ENCODE measurements at places on chromosomes 12 and 14. TPM values are rescaled to one million over a fixed set of nuclear protein-coding genes. Genes with fewer than 3 reads are reported as not detected.

DNA sequence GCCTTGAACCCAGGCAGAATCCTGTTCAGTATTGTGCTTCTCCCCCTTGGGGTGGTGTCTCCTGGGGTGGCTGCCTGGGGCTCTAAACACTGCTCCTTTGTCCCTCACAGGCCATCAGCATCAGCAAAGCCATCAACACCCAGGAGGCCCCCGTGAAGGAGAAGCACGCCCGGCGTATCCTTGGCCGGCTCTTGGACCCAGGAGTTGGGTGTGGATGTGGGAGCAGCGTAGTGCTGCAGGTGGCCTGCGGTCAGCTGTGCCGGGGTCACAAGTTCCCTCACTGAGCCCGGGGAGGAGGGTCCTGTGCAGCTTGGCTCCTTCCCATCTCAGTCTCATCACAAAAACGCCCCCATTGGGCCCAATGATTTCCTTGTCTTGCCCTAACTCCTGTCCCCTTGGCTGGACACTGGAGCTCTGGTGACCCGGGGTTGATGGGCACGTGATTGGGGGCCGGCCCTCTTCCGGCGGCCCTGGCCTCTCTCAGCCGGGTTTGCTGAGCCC lies 12.7 kb downstream of the HIP1R start:
- H3K4me3 ChIP-seq: no peak overlapping the region
- H3K36me3 ChIP-seq: peaks cover 3% of the 10 kb centered on the region
- DNase-seq: no peak
- no peak overlapping the region for H3K27ac ChIP-seq
- no peaks in the 10 kb centered on the region for H3K27me3 ChIP-seq

DNA sequence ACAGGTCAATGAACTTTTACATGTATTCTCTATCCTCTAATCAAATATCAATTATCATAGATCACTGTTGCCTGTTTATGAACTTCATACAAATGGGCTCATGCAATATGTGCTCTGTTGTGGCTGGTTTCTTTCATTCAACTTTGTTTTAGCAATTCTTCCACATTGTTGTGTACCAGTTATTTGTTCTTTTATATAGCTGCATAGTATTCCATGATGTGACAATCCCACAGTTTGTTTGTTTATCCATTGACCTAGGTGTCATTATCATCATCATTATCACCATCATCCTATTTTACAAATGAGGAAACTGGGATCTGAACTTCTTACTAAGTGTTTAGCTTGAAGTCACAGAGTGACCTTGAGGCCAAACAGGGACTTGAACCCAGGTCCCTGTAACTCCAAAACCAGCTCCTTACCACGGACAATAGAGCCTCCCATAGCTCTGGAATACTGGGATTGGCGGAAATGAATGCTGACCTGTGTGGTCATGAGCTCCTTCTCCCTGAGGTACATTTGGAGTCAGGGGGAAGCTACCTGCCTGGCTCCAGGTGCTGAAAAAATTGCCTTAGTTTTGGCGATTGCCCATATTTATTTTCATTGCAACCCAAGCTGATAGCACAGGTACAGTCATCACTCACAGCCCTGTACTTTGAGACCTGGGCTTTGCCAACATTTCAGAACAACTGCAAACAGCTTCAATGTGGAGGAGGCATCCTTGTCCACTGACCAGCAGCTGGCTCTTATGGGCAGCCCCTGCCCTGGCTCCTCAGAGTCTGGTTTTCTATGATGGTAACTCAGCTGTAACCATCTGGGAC lies 9.2 kb downstream of the ZFP36L1 start:
- peaks cover 98% of the 10 kb centered on the region for H3K4me1 ChIP-seq
- no peak overlapping the region for H3K4me3 ChIP-seq
- H3K27me3 ChIP-seq: no peaks in the 10 kb centered on the region
- peak overlapping the region; percentile 100 for H3K27ac ChIP-seq
- peak; percentile 71 for DNase-seq
- peaks cover 12% of the 10 kb centered on the region for H3K36me3 ChIP-seq

DNA sequence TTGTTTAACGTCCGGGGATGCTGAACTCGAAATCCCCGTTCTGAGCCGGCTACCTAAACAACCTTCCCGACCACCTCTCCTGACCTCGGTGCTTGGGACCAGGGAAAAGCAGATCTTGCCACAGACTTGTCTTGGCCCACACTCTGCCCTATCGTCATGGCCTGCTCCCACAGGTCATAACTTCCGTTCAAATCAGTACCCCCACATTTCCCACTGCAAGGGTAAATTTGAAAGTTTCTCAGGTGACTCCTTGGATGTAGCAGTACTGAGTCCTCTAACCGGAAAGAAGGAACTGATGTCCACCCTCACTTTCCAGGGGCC lies 612 bp upstream of the RBM23 start:
- H3K36me3 ChIP-seq: peaks cover 58% of the 10 kb centered on the region
- H3K27ac ChIP-seq: peak overlapping the region; percentile 99
- H3K27me3 ChIP-seq: no peaks in the 10 kb centered on the region
- H3K4me1 ChIP-seq: peaks cover 44% of the 10 kb centered on the region

- H3K4me3 ChIP-seq: no peak overlapping the region
- H3K4me1 ChIP-seq: no peaks in the 10 kb centered on the region
- no peak for DNase-seq
- no peaks in the 10 kb centered on the region for H3K36me3 ChIP-seq
These were observed 349.7 kb upstream of the FAR2 start for GRCh38 chr12:28799348-28799747.

DNA sequence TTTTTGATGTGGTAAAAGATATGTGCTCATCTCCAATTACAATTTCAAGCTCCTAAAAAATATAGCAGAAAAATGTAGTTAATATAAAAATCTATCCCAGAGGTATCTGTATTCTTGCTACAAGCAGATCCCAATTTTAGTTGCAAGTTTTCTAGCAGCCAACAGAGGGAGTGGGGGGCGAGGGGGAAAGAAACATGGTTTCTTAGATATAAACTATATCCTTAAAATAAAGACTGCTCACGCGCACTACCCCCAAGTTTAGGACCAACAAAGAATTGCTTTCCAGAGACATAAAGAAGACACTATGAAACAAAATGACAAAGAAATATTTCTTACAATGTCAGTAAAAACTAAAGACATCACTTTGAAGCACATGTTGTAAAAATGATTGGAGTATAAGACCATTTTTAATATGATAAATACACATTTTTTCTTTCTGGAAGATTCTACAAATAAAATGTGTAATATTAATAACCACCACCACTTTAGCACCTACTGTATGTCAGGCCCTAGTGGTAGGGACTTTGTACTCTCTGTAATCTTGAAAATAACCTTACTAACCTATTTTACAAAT lies 5.4 kb downstream of the MAGOHB start:
- DNase-seq: no peak
- no peak overlapping the region for H3K27ac ChIP-seq
- peaks cover 49% of the 10 kb centered on the region for H3K36me3 ChIP-seq
- H3K4me3 ChIP-seq: no peak overlapping the region

DNA sequence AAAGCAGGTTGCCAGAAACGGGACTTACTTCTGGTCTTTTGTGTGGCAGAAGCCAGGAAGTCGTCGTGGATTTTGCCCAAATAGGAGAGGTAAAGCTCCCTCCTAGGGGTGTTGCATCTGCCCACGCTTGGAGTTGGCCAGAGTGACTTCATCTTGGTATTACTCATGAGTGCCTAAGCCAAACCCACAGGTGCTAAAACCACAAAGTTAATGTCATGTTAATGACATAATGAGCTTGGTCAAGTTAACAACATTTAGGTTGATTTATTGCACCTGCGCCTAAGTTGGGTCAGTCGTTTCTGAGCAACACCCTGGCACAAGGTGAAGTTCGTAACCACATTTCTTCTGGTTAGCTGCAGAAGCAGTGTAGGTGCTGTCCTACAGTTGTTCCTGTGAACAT lies 225.2 kb downstream of the FUT8 start:
- peaks cover 20% of the 10 kb centered on the region for H3K36me3 ChIP-seq
- H3K27me3 ChIP-seq: no peaks in the 10 kb centered on the region
- DNase-seq: peak; percentile 9
- H3K27ac ChIP-seq: no peak overlapping the region

DNA sequence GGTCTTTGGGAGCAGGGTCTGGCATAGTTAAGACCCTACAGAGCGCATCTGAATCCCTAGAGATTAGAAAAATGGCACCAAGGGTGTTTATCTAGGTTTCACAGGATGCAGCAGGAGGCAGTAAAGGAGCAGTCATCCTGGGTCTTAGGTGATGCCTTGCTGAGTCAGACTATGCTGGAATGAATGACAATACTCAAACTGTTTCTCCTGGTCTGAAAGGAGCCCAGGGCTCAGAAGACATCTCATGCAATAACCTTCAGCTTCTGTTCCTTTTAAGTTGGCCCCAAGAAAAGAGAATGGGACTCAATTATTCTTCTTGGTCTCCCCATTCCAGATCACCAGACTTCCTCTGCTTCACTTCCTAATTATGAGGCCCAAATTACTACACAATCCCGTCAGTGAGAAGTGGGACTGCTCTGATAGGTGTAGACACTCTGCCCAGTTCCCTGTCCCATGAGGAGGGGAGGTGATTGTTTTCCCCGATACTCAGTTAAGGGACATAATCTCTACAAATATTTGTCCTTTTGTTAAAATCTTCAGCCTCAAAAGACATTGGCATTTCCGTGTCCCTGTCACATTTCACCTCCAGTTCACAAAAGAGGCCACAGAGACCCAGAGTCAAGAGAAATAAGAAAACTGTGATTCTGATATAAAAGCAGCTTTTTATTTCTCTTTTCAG lies 14.8 kb upstream of the APOF start:
- H3K27ac ChIP-seq: no peak overlapping the region
- H3K4me1 ChIP-seq: no peaks in the 10 kb centered on the region
- no peak for DNase-seq

- no peaks in the 10 kb centered on the region for H3K27me3 ChIP-seq
- peak; percentile 17 for DNase-seq
- H3K4me1 ChIP-seq: peaks cover 14% of the 10 kb centered on the region
- H3K4me3 ChIP-seq: no peak overlapping the region
These were observed 233.6 kb downstream of the BCL11B start for GRCh38 chr14:99038431-99038820.

GRCh38 chr12:105539735-105540134 lies 209.2 kb downstream of the C12orf75 start:
- DNase-seq: no peak
- H3K4me3 ChIP-seq: no peak overlapping the region
- H3K27me3 ChIP-seq: no peaks in the 10 kb centered on the region
- no peak overlapping the region for H3K27ac ChIP-seq
- H3K4me1 ChIP-seq: no peaks in the 10 kb centered on the region
- H3K36me3 ChIP-seq: no peaks in the 10 kb centered on the region

- H3K27ac ChIP-seq: no peak overlapping the region
- H3K27me3 ChIP-seq: no peaks in the 10 kb centered on the region
- no peak for DNase-seq
- no peaks in the 10 kb centered on the region for H3K36me3 ChIP-seq
- H3K4me3 ChIP-seq: no peak overlapping the region
- H3K4me1 ChIP-seq: peaks cover 14% of the 10 kb centered on the region
These were observed 35.2 kb upstream of the DCD start for GRCh38 chr12:54683398-54683797.

GRCh38 chr14:53783256-53783655 lies 173.4 kb downstream of the BMP4 start:
- no peak overlapping the region for H3K27ac ChIP-seq
- no peaks in the 10 kb centered on the region for H3K4me1 ChIP-seq
- no peaks in the 10 kb centered on the region for H3K36me3 ChIP-seq
- H3K4me3 ChIP-seq: no peak overlapping the region
- no peaks in the 10 kb centered on the region for H3K27me3 ChIP-seq

GRCh38 chr12:109573914-109574244 lies 285 bp downstream of the MVK start:
- peaks cover 49% of the 10 kb centered on the region for H3K36me3 ChIP-seq
- H3K27ac ChIP-seq: peak overlapping the region; percentile 94
- DNase-seq: no peak

GRCh38 chr12:120358412-120359100 lies 10.4 kb downstream of the MSI1 start:
- no peak for DNase-seq
- H3K36me3 ChIP-seq: no peaks in the 10 kb centered on the region
- H3K27me3 ChIP-seq: peaks cover 22% of the 10 kb centered on the region
- H3K4me1 ChIP-seq: peaks cover 28% of the 10 kb centered on the region
- H3K4me3 ChIP-seq: no peak overlapping the region

GRCh38 chr12:85695097-85695715 lies 141.0 kb downstream of the RASSF9 start:
- H3K27me3 ChIP-seq: no peaks in the 10 kb centered on the region
- H3K4me3 ChIP-seq: no peak overlapping the region
- H3K36me3 ChIP-seq: no peaks in the 10 kb centered on the region
- no peak overlapping the region for H3K27ac ChIP-seq
- H3K4me1 ChIP-seq: no peaks in the 10 kb centered on the region

- no peaks in the 10 kb centered on the region for H3K36me3 ChIP-seq
- no peaks in the 10 kb centered on the region for H3K27me3 ChIP-seq
- H3K4me1 ChIP-seq: peaks cover 10% of the 10 kb centered on the region
- peak overlapping the region; percentile 79 for H3K27ac ChIP-seq
These were observed 99.6 kb downstream of the DYRK2 start for GRCh38 chr12:67747869-67748742.

GRCh38 chr14:67446371-67447032 lies 34.5 kb upstream of the PLEK2 start:
- H3K27me3 ChIP-seq: no peaks in the 10 kb centered on the region
- peaks cover 8% of the 10 kb centered on the region for H3K4me1 ChIP-seq
- H3K27ac ChIP-seq: no peak overlapping the region
- no peak overlapping the region for H3K4me3 ChIP-seq

GRCh38 chr14:71625175-71625574 lies 307.1 kb upstream of the RGS6 start:
- no peaks in the 10 kb centered on the region for H3K4me1 ChIP-seq
- no peaks in the 10 kb centered on the region for H3K36me3 ChIP-seq
- no peak overlapping the region for H3K27ac ChIP-seq
- DNase-seq: no peak
- H3K27me3 ChIP-seq: no peaks in the 10 kb centered on the region

GRCh38 chr14:86543521-86543920 lies 1013.6 kb downstream of the FLRT2 start:
- no peaks in the 10 kb centered on the region for H3K36me3 ChIP-seq
- no peaks in the 10 kb centered on the region for H3K4me1 ChIP-seq
- H3K27me3 ChIP-seq: no peaks in the 10 kb centered on the region
- H3K27ac ChIP-seq: no peak overlapping the region
- no peak overlapping the region for H3K4me3 ChIP-seq
- no peak for DNase-seq

DNA sequence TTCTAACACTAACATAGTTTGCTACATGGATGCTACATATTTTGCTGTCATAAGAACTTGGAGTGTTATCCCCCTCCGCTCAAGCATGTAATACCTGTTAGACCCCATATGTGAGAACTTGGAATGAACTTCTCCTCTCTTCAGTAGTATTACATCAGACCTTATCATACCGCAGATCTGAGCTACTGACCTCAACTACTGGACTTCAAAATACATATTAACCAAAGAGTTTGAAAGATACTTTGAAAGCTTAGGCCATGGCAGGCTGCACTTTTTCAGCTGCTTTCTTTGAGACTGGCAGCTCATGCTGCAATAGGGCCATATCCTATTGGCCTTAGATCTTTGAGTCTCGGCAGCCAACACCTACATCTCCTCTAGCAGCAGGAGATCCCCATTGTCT lies 74.8 kb downstream of the EEA1 start:
- H3K4me3 ChIP-seq: no peak overlapping the region
- H3K36me3 ChIP-seq: no peaks in the 10 kb centered on the region
- DNase-seq: no peak
- H3K27me3 ChIP-seq: no peaks in the 10 kb centered on the region
- H3K4me1 ChIP-seq: no peaks in the 10 kb centered on the region

Gene ADGRD1
- 15.9 TPM for total RNA-seq

Gene PRB2
- not detected for total RNA-seq

Gene IAPP
- not detected for total RNA-seq

Gene ADAM21
- not detected for total RNA-seq

Gene TMEM119
- 0.45 TPM for total RNA-seq

Gene LUM
- total RNA-seq: 51.3 TPM

Gene TROAP
- 1.4 TPM for total RNA-seq

Gene AP5M1
- 44.2 TPM for total RNA-seq

Gene KRT83
- not detected for total RNA-seq
